ENCODE measurements at places on chromosomes 2 and 18.

DNA sequence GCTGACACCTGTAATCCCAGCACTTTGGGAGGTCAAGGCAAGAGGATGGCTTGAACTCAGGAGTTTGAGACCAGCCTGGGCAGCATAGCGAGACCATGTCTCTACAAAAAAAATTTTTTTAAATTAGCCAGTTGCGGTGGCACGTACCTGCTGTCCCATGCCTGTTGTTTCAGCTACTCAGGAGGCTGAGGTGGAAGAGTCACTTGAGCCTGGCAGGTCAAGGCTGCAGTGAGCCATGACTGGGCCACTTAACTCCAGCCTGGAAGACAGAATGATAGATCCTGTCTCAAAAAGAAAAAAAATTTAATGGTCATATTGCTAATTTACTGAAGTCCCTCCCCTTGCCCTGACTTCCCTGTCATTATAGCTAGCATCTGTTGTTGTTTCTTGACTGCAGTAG lies 112.6 kb downstream of the ARHGAP28 start:
- no peak for DNase-seq

- DNase-seq, result no peak
Observed at GRCh38 chr2:109715313-109715805, 78.7 kb upstream of the RGPD5 start.

- no peak for DNase-seq
Observed at GRCh38 chr2:40103590-40103989, 324.5 kb upstream of the THUMPD2 start.

GRCh38 chr18:10526561-10526949 lies 728 bp downstream of the NAPG start:
- no peak for DNase-seq

- no peak for DNase-seq
Observed at GRCh38 chr2:44570777-44571176, 209.0 kb downstream of the CAMKMT start.

DNA sequence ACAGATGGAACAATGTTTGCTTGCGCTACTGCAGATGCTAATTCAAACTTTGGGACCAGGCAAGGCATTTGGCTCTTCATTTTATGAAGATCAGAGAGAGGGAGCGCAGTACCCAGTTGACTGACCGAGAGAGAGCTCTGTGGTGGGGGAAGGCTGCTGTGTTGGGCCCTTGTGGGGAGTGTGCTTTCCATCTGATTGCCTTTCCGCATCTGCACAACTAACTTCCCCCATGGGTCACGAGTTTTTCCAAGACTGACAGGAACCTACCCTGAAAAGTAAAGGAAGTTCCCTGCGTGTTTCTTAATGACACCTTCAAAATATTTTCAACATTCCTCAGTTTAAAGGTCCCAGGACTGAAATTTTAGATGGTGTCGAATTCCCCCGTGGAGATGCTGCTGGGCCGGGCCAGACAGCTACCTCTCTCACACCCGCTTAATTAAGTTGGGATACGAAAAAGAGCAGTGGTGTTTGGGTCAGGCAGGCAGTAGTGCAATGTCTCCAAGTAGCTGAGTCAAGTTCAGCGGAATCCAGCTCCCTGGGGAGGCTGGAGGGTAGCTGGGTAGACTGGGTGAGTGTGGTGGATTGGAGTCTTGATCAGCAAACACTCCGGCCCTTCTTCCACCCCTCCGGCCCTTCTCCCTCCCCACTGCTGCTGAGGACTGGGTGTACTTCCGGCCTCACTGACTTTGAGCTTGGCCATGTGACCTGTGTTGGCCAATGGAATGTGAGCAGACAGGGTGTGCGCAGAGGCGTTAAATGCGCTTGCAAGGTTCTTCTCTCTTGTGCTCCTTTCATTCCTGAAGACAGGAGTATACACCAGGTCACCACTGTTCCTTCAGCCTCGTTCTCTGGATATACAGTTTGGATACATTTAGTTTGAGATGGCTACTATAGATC lies 2.3 kb upstream of the ARHGAP25 start:
- DNase-seq, result no peak

DNA sequence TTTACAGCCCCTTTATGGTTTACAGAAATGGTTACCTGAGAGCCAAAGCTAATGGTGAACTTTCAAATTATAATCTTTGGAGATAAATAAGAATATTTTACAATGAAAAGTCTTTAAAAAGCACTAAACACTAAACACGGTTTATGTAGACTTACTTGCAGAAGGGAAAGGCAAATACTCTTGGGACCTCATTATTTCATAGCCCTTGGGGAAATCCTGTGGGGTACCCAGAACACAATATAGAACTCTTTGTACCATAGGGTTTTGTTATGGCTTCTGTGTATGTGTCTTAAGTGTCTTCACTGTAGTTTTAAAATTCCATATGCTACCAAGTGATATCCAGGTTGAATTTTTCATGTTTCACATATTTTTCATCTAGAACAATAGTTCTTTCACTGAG lies 90.6 kb downstream of the KCNH7 start:
- no peak for DNase-seq

- DNase-seq, result no peak
Observed at GRCh38 chr2:125312342-125312741, 1287.3 kb downstream of the CNTNAP5 start.

DNA sequence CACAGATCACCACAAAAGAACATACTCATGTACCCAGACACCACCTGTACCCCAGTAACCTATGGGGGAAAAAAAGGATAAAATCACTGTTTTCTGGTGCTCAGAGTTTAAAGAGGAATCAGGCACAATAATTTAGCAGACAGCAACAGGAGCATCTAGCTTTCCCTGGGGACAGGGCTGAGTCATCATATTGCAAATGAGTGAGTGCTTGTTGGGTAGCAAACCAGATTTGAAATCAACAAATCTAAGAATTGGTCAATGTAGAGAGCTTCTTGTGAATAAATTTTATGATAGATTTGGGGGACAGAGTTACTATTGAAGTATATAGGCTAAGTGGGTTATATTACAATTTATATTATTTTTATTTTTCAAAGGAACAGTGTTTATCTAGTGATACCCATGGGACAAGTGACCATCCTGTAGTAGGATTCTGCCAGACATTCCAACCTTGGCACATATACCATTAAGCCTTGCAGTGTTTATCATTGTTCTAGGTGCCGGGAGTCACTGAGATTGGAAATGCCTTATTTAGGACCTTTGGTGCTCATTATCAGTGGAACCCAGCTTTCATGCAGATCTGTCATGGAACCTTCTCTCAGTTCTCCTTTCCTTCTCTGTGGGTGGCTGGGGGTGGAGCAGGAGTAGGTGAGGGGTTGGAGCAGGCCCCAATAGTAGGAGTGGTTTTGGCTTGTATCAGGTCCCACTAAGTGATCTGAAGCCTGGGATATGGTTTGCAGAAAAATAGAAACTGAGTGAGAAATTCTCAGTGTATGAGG lies 117.2 kb downstream of the CERS6 start:
- no peak for DNase-seq

DNA sequence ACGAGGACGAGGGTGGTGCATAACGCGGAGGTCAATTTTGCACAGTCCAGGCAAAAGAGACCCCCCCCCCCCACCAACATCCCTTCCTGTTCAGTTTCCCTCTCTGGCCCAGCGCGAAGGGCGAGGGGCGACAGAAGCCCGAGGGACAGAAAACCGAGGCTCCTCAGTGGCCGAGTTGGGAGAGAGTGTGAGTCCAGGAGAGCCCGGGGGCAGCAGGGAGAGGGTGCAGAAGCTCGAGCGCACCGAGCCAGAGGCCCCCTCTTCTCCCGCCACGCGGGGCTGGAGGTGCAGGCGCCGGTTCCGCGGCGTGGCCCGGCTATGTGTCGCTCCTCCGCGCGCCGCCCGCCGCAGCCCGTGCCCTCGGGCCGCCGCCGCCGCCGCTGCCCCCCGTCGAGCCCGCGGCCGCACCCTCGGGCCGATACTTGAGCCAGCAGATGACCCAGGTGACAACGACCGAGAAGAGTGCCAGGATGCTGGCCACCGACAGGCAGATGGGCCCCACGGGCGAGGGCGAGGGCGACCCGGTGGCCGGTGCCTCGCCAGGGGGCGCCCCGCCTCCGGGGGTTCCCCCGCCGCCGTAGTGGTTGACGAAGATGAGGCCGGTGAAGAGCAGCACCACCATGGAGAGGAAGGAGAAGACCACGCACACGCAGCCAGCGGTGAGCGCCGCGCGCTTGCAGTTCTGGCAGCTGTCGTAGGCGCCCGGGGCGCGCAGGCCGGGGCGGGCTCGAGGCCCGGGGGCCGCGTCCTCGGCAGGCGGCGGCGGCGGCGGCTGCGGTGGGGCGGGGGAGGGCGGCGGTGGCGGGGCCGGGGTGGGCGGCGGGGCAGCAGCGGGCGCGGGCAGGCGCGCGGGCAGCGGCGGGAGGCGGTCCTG lies 20.2 kb upstream of the PAX3 start:
- peak; percentile 77 for DNase-seq

DNA sequence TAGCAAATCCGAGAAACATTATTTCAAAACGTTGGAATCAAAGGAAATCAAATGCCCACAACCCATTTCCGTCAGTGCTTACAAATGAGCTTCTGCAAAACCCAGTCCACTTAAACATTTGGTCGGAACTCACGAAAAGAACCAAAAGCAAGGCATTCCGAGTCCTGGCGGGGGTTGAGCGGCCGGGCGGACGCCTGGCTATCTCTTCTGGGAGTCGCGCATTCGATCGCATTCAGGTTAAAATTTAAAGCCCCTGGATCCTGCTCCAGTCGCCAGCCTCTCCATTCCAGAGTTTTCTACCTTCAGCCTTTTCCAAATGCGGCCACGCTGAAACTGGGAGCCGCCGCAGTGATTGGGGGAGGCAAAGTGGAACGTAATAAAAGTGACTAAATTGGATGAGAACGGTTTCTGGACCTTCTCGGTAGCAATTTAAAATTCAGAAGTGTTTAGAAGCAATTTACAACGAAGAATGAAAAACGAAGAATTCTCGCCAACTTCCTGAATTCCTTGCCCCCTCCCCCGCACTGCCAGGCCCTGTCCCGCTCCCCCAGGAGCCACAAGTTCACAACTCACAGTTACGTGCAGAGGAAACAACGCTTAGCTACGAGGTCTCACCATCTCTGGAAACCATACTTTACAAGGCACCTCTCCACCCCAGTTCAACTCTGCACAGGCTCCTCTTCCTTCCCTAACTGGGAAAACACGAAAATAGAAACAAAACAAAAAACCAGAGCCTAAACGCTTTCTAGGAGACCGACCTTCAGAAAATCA lies 1.7 kb upstream of the GATA6 start:
- no peak for DNase-seq
